IMR-90 (cell line): ENCODE measurements at places on chromosomes 6 and 20. TPM values are rescaled to one million over a fixed set of nuclear protein-coding genes. Genes with fewer than 3 reads are reported as not detected.
A peak's percentile ranks its signal among the peaks of the same experiment; 100 is the strongest.

DNA sequence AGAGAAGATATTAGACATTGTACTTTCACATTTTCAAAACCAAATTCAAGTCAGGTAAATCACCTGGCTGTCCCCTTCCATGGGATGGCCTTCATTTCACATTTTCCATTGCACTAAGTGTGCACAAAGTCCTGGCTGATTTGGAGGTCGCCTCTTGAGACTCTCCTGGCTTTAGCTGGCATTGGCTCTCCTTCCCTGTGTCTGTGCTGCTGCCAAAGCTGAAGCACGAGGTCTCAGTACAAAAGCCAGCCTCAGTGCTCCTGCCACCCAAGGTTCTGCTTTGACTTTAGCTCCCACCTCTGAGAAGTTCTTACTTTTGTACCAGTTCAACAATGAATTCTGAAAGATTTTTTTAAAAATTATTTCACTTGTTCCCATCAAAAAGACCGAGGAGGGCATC is 289.2 kb upstream of the CNR1 start:
- no peak for DNase-seq

The HLA-DRA gene
- polyA plus RNA-seq, result not detected in 2 replicates

- DNase-seq, result no peak
Measured at GRCh38 chr6:15907914-15908518, 220.9 kb upstream of the MYLIP start.

DNA sequence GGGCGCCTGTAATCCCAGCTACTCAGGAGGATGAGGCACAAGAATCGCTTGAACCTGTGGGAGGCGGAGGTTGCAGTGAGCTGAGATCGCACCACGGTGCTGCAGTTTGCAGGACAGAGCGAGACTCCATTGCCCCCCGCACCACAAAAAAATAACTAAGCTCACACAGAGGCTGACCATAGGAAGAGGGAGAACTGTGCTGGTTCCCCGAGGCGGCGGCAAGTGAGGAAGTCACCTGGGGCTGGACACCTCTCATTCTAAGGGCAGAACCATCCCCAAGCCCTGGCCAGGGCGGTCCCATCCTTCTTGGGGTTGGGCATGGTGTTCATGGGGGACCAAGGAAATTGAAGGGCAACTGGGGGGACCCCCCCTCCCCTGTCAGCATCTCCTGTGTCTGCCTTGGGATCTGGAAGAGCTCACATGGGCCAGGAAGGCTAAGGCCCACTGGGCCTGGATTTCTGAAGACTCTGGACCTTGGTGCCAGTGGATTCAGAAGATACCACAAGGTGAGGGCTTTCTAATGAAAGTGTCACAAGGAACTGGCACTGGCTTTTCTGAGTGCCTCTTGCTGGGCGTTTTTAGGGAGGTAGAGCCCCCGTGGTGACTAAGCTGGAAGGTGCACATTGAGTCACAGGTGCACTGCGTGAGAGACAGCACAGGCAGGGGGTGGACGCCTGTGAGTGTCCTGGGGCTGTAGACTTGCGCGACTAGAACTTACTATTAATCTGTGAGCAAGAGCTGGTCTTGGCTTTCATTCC is 11.5 kb downstream of the IRF4 start:
- no peak for DNase-seq

GRCh38 chr6:42292004-42292740 is 74.5 kb upstream of the MRPS10 start:
- peak; percentile 80 for DNase-seq

DNA sequence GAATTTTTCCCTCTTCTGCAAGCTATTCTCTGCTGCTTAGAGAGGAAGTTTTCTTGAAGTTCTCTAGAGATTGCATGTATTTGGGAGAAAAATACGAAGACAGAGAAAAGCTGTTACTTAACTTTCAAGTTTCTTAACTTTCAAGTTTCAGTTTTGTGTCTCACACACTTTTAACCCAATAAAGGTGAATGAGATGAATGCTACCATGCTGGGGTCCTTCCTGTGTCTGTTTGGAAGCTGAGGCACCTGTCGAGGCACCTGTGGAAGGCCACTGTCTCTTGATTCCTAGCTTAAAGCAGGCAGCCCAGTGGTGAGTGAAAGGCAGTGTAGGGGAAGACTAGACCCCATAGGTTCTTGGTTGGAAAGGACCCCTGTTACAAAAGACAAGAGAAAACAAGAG is 372.8 kb upstream of the JARID2 start:
- DNase-seq, result no peak

DNA sequence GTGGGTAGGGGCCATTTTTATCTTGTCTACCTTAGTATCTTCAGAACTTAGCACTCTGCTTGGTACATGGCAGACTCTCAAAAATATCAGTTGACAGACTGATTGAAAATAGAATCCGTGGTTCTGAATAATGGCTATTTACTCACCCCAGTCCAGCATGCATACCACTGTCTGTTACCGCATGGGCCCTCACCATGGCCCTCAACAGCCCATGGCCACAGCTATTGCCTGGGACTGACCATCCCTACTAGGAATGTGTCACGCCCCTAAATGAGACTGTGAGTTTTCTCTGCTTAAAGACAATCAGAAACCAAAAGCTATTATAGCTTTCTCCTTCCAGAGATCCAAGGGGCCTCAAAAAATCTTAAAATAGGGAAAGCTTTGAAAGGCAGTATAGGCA is 207.7 kb downstream of the ATXN1 start:
- no peak for DNase-seq

DNA sequence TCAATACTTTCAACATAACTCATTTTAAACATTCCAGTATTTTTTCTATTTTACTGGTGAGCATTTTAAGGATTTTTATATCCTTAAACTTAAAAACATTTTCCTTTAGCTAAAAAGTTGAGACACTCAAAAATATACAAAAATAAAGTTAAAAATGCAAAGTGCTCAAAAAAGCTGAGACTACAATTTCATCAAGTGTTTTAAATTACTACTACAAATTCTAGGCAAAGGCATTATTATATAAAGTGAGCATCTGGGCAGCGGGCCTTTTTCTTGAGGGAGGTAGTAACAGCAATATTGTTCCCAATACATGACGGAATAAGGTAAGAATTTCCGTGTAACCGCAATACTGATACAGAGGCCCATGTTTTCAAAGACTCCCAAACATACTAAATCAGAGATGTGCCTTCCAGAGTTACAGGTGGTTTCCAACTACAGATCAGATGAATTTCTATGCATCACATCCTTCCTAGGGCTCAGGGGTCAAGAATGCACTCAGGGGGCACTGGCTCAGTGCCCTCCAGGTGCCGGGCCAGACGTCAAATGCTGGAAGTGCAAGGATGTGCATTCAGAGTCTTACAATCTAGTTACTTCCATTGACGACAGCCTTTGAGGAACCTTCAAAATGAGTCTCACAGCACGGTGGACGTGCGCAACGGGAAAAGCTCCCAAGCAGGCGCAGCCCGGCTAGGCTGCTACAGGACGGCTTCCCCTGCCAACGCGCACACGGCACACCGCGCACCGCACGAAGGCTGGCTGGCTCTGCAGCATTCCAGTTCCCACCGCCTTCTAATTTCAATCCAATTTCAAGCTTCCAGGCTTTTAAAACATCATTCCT is 1.7 kb downstream of the PHF10 start:
- peak; percentile 88 for DNase-seq

DNA sequence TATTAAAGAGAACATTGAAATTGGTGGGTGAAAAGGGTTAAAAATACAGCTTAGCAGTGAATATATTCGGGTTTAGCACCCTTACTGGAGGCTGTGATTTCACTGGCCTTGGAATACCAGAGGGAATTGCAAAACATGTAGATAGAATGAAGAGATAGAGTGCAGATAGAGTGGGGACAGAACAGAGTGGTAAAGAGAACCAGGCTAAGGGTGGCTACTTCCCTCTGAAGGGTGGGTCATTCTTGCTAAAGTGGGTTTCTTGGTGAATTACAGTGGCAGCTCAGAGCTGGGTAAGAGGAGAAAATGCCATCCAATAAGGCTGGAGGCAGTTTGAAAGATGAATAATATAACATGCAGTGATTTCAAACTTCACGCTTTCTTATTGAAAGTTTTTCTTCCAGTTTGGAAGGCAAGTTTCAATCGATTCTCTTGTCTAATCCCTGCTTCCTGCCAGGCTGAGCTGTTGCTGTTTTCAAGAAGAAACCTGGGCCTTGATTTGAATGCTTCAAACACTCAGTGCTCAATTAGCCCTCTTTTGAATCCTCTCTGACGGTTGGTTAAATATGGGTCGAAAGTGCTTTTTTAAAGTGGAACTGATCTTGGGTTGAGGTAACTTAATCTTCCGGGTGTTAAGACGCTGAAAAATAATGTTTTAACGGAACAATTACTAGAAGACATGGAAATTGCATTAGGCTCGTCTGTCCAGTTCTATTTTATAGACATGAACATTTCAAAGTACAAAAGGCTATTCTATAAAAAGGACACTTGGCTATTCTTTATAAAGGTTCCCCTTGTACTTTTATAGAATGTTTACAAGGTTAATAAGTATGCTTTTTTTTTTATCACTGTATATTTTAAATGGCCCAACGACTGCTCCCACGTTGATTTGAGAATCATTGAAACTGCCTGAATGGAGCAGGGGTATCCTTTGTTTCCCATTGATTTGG is 203.3 kb downstream of the BCAS1 start:
- DNase-seq, result no peak

- DNase-seq, result no peak
Measured at GRCh38 chr6:123896869-123897268, 93.2 kb downstream of the NKAIN2 start.

DNA sequence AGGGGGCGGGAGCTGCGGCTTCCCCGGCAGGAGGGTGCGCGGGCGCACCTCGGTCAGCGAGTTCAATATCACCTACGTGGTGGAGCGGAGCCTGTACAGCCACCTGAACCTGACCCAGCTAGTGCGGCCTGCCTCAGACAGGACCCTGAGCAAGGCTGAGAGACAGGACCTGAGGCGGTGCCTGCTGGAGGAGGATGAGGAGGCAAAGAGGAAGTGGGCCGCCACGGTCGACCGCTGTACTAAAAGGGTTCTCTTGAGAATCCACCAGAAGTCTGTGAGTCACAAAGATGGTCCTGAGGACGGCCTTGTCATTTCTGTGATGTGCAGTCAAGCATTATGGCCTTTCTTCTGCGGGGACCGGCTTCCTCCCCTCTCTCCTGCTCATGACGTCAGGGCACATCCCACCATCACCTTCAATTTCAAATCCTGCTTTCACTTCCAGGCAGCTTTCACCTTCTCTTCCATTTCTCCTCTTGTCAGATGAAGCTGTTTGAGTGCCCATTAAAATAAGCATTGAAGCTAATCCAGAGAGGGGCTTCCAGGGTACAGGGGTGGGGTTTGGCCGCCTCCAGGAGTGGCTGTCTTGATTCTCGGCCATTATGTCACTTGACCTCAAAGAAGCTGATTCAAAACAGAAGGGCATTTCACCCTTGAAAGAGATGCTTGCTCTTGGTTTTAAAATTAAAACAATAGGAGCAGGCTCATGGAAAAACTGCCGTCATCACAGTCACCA is 177.6 kb downstream of the SASH1 start:
- no peak for DNase-seq

GRCh38 chr6:151009576-151009975 is 144.1 kb downstream of the MTHFD1L start:
- DNase-seq, result no peak

DNA sequence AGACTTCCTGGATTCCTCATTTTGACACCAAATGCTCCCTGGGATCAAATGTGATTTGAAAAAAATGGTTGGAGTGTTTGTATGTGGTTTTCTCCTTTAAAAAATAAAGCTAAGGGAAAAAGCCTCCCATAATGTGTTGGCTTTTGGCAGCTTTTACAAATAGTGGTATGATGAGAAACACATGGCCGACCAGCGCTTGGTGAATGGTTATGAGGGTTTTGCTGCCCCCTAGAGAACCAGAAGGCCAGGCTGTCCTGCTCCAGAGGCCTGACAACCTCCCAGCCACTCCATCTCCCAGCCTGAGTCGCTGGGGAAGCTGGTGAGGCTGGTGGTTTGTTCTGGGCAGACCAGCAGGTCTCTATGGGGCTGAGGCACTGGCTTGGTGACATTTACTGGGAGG is 69.3 kb downstream of the CLIC5 start:
- DNase-seq, result peak; percentile 72

- no peak for DNase-seq
Measured at GRCh38 chr6:37435816-37436215, 2.8 kb downstream of the CMTR1 start.

DNA sequence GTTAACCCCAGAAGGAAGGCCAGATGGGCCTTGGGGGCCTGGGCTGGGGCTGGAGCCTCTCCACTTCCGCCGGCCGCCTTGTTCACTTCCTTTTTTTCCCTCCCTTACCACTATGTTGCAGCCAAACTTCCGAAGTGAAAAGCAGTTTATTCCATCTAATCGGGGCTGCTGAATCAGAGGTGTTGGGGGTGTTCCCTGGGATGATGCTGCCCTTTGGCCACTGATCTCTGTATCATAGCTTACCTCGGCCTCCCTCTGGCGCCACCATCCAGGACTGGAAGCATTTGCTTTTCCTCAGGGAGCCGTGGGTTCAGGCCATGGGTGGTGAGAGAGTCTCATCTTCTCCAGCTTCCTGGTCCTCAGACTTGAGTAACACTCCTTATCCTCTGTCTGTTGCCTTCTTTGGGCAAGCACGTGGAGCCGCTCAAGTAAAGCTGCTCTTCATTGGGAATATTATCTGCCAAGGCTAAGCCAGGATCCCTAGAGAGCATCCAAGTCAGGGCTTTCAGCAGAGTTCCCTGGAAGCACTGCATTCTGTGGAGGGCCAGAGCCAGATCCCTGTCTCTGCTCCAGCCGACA is 39.6 kb downstream of the SLX4IP start:
- DNase-seq, result no peak

The SPACA1 gene
- not detected in 2 replicates for polyA plus RNA-seq

GRCh38 chr6:5068153-5068751 is 16.9 kb upstream of the PPP1R3G start:
- no peak for DNase-seq

- no peak for DNase-seq
Measured at GRCh38 chr20:51204794-51205193, 181.9 kb upstream of the KCNG1 start.

- DNase-seq, result no peak
Measured at GRCh38 chr6:89433252-89434149, 549 bp downstream of the ANKRD6 start.

The QKI gene
- 106 and 112 TPM in 2 replicates for polyA plus RNA-seq

DNA sequence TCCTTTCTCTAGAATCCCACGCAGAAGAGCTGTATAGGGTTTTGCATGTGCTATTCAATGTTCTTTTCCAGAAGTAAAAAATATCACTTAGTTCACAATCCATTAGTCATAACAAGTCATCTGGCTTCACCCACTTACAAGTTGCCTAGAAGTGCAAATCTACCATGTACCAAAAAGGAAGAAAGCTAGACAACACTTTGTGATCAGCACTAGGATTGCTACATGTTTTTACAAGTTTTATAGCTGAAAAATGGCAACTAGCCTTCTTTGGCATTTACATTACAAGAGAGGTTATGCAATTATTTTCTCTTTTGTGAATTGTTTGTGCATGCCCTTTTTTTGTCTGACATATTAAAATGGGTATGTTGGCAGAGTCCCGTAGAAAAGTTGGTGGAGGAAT is 85.6 kb upstream of the PTPRK start:
- DNase-seq, result peak; percentile 15

DNA sequence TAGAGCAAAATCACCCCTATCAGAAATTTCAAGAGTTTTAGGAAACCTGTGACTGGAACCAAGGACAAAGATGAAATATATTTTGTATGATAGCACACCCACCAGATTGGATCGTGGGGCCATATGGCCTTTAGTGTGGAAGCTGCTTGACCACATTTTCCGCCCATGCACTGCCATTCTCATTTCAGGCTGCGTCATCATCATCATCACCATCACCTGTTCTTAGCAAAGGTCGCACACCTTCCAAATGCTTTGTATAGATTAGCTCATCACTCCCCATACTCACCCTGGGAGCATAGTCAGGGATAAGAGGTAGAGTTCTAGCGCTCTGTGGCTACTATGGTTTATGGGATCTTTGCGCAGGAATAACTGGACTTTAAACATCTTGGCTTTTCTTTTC is 185.7 kb downstream of the MTHFD1L start:
- DNase-seq, result no peak

GRCh38 chr6:43771210-43771857 is 1.3 kb downstream of the VEGFA start:
- peak; percentile 45 for DNase-seq
